ENCODE measurements at places on chromosomes 1 and 21.

DNA sequence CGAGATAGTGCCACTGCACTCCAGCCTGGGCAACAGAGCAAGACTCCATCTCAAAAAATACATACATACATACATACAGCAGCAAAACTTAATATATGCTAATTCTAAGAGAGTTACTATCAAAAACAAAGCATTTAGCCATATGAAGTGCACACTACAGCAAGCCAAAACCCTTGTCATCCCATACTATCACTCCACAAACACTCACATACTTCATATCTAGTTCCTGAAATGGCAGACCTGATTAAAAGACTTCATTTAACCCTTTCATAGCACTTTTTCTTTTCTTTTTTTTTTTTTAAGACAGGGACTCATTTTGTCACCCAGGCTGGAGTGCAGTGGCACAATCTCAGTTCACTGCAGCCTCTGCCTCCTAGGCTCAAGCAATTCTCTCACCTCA lies 65.6 kb downstream of the COP1 start:
- no peak for DNase-seq

DNA sequence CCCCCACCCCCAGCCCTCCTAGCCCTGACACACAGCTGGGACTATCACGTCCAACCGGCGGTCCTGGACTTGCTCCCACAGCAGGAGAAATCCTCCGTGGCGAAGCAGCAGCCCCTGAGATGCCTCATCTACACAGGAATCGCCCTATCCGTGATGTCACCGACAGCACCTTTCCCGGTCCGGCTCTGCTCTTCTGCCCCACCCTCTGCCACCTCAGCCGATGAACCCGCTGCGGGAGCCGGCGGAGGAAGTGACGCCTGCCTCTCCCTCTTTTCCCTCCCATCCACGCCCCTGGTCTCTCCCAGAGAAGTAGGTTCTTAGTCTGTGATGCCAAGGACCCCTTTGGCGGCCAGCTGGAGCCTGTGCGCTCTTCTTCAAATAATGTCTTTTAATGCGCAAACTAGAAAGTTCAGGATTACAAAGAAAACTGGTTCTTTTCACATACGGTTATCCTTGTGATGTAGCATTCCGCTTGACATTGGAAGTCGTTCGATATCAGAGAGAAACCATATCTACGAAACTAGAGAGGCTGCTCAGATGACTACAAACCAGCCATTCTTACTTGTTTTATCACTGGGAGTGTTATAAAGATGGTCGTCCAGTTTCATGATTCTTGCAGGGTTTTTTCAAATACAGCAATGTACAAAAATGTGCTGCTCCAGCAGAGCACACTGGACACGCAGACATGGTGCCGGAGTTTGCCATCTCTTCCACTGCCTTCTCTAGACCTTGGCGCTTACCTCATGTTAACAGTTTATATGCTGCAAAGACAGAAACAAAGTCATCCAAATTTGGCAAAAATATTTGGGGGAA lies 120.3 kb downstream of the PPIAL4G start:
- DNase-seq = peak; percentile 10

GRCh38 chr1:89298461-89298860 lies 25.8 kb upstream of the GBP5 start:
- DNase-seq = no peak

- no peak for DNase-seq
Measured at GRCh38 chr1:165869343-165869742, 41.9 kb downstream of the UCK2 start.

- DNase-seq = no peak
Measured at GRCh38 chr1:219050086-219050821, 123.4 kb upstream of the LYPLAL1 start.

GRCh38 chr1:90434460-90434859 lies 282.6 kb downstream of the BARHL2 start:
- no peak for DNase-seq

DNA sequence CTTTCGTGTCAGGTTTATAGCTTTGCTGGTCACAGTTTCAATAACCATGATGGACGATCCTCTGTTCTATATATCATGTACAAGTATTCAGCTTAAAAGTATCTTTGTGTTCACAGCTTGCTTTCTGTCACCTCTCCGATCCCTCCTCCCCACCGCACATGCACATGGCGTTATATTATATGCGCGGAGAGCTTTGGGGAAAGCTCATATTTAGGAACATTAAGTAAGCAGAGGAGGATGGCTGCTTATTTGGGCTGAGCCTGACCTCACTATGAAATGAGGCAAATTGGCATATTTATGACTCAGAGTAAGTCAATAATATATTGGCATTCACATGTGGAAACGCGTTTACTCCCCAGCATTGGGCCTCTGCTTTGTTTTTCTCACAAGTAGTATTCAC lies 360.5 kb downstream of the HLX start:
- DNase-seq = no peak

GRCh38 chr1:91754348-91754747 lies 131.6 kb downstream of the TGFBR3 start:
- DNase-seq = no peak

DNA sequence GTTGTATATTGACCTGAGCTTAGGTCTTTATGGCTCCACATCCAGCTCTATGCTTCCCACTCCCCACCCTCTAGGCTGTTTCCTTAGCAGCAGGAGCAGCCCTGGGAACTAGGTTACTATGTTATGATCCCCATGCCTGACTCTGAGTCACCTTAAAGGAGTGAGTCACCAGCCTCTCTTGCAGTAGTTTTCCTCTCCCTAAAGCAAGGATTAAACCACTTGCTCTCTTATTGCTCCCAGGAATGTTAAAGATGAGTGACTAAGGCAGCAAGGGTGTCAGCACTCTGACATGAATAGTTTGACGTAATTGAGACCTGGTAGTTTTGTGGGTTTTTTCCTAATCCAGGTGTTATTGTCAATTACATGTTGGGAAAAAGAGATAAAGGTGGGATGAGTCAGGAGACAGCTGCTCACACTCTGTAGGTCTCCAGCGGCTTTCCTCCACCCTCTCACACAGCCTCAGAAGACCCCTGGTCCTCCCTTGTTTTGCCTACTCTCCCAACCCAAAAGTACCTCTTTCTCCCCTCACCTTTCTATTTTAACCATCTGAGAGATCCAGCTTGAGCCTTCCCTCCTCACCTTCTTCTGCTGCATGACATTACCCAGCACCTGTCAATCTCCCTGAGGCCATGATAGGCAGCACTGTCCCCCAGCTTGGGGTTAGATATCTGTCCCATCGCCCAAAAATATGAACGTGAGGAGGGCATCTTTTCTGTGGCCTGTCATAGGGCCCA lies 369.1 kb upstream of the VAMP3 start:
- peak; percentile 28 for DNase-seq

GRCh38 chr1:174652569-174653280 lies 205.0 kb downstream of the GPR52 start:
- no peak for DNase-seq

DNA sequence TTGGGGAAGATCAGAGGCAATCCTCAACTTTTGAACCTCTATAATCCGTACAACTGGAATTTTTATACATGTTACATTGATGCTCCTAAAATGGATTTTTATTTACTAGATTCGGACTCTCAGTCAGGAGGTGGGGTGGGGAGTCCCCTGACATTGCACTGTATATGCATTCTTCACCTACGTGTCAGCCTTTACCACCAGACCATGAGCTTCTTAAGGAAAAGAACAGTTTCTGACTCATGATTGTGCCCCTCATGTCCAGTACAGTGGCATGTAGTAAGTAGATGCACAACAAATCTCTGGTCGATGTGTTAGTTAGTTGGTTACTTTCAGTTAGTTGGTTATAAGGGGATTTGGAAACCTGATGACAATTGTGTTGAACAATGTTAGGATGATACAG lies 15.4 kb downstream of the LPAR3 start:
- DNase-seq = no peak

GRCh38 chr1:210597555-210598134 lies 268.9 kb downstream of the HHAT start:
- no peak for DNase-seq

- DNase-seq = peak; percentile 77
Measured at GRCh38 chr1:24717887-24718650, 27.2 kb upstream of the CLIC4 start.

DNA sequence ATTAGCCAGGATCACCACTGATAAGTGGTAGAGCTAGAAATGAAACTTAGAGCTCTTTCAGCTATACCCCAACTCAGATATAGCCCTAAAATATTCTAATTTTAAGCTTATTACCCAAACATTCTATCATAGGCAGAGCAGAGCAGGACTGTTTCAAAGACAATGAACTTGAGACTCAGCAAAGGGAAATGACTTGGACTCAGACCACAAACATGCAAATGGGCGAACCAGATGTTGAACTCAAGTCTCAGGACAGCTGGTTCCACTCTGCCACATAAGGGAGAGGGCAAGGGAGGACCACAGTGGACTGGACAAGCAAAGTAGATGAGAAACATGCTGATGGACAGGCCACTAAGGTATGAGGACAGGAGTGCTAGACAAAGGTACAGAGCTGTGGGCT lies 315.3 kb downstream of the OMA1 start:
- DNase-seq = no peak

DNA sequence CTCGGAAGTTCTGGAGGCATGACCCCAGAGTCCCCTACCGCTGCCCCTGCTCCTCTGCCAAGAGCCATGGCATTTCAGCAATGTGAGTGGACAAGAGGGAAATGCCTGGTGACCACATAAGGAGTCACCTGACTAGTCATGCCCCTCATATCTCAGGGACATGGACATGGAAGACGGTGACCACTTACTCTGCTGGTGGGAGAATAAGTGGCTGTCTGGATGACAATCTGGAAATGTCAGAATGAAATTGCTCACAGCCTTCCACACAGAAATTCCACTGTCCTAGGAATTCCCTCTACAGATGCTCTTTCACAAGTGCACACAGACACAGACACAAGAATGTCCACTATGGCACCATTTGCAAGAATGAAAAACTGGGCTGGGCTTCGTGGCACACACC lies 24.3 kb upstream of the PLEKHG5 start:
- no peak for DNase-seq

GRCh38 chr1:154840269-154841176 lies 29.6 kb downstream of the KCNN3 start:
- no peak for DNase-seq

- no peak for DNase-seq
Measured at GRCh38 chr1:54172614-54173599, 20.1 kb upstream of the CDCP2 start.

DNA sequence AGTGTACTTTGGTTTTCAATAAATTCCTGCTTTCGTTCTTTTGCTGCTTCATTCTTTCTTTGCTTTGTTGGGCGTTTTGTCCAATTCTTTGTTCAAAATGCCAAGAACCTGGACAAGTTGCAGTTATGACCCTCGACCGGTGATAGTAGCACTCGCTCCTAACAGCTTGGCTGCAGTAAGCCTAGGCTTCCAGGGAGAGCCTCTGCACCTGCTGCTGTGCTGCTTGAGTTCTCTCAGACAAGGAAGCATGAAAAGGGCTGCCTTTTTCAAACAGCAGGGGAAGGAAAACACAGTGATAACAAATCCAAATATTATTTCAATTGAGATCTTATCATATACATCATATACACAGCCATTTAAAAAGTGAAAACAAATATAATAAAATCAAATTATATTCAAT lies 12.8 kb upstream of the RIPK4 start:
- DNase-seq = no peak

DNA sequence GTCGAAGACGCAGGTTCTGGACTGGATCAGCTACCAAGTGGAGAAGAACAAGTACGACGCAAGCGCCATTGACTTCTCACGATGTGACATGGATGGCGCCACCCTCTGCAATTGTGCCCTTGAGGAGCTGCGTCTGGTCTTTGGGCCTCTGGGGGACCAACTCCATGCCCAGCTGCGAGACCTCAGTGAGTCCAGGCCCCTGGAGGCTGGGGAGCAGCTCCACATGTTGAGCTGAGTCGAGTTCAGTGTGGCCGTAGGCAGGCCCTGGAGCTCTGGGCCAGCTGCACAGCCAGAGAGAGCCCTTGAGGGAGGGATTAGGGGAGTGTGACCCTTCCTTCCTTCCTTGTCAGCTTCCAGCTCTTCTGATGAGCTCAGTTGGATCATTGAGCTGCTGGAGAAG lies 1.6 kb downstream of the ELF3 start:
- DNase-seq = no peak

GRCh38 chr1:82695443-82695842 lies 894.7 kb downstream of the ADGRL2 start:
- DNase-seq = no peak

GRCh38 chr1:216559359-216559758 lies 136.1 kb upstream of the USH2A start:
- DNase-seq = no peak

- peak; percentile 69 for DNase-seq
Measured at GRCh38 chr1:17419626-17420328, 19.7 kb downstream of the RCC2 start.

GRCh38 chr1:3359756-3360440 lies 94.6 kb upstream of the ARHGEF16 start:
- DNase-seq = no peak

DNA sequence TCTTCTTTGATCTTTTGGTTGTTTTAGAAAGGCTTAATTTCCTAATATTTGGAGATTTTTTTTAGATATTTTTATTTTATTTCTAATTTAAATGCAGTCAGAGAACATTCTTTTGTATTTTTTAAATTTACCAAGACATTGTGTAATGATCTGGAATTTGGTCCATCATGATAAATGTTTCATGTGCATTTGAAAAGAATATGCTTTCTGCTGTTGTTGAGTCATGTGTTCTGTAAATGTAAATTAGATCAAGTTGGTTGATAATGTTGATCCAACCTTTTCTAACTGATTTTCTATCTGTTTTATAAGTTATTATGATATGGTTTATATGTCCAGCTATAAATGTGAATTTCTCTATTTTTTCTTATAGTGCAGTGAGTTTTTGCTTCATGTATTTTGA lies 19.8 kb downstream of the UTS2 start:
- DNase-seq = no peak

- no peak for DNase-seq
Measured at GRCh38 chr1:91511386-91511785, 10.7 kb downstream of the CDC7 start.

DNA sequence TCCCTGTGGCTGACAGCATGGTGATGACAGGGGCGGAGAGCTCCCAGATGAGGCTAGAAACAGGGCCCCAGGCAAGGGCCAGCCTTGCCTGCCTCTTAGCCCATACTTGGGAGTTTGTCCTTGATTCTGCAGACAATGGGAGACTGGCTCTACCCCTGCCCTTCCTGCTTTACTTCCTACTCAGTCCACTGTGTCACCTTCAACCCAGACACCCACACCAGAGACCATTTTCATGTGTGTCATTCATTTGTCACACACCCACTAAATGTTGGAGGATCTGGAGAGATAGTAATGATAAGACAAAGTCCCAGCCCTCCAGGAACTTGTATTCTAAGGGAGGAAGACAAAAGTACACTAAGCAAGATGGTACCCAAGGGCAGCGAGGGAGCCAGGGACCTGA lies 43.7 kb downstream of the SYT6 start:
- no peak for DNase-seq

DNA sequence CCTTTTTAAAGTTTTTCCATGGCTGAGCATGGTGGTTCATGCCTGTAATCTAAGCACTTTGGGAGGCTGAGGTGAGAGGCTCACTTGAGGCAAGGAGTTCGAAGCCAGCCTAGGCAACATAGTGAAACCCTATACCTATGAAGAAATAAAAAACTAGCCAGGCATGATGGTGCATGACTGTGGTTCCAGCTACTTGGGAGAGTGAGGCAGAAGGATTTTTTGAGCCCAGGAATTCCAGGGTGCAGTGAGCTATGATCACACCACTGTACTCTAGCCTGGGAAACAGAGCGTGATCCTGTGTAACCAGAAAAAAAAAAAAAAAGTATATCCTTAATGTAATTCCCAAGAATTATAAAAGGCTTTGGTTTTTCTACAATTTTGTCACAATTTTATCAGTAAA lies 17.4 kb downstream of the DEPDC1 start:
- no peak for DNase-seq

- no peak for DNase-seq
Measured at GRCh38 chr1:147600119-147601111, 59.1 kb downstream of the BCL9 start.

GRCh38 chr1:44609412-44609767 lies 64.9 kb downstream of the TMEM53 start:
- no peak for DNase-seq

All from occipital lobe (tissue), 3 donors.